ENCODE measurements at places on chromosomes 5 and 9.

GRCh38 chr5:147055089-147055826 is 176.7 kb upstream of the PPP2R2B start:
- no peak for DNase-seq

DNA sequence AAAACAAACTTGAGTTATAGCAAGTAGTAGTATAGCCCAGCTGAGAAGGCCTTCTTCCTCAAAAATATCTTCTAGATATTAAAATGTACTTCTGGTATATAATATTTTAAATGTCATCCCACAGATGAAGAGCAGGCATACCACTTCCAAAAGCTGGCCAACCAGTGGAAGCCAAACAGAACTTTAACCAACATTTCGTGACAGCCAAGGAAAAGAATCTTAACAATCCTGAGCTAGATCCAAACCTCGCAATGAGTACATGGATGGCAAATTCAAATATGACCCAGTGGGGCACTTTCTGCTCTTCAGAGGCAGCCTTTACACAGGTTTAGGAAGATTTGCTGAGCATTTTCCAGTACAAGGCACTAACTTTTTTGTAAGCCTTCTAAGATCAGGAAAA is 91.8 kb upstream of the ACO1 start:
- no peak for DNase-seq

GRCh38 chr9:36046923-36047322 is 10.2 kb downstream of the RECK start:
- no peak for DNase-seq

DNA sequence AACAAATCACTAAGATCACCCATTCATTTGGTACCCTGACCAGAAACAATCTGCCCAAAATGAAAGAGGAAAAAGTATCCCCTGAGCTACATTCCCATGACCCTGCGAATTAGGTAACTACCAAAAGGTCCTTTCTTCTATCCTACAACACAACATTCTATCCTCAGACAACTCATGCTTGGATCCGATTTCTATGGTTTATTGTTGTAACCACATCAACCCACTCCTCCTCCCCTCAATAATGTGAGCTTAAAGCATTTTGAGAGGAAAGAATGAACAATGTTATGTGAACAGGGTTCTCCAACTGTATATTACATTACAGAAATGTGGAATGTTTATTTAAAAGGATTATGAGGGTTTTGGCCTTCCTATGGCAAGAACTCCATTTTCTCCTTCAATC is 4.0 kb downstream of the SLC35D2 start:
- DNase-seq, result no peak

GRCh38 chr9:87180841-87181240 is 233.5 kb upstream of the GAS1 start:
- DNase-seq, result no peak

- DNase-seq, result no peak
Observed at GRCh38 chr5:23445573-23445972, 61.8 kb upstream of the PRDM9 start.

- no peak for DNase-seq
Observed at GRCh38 chr5:172356047-172356446, 72.5 kb upstream of the UBTD2 start.

GRCh38 chr9:27384262-27385014 is 87.5 kb upstream of the EQTN start:
- DNase-seq, result no peak

- DNase-seq, result no peak
Observed at GRCh38 chr5:14183187-14183939, 40.2 kb downstream of the TRIO start.

DNA sequence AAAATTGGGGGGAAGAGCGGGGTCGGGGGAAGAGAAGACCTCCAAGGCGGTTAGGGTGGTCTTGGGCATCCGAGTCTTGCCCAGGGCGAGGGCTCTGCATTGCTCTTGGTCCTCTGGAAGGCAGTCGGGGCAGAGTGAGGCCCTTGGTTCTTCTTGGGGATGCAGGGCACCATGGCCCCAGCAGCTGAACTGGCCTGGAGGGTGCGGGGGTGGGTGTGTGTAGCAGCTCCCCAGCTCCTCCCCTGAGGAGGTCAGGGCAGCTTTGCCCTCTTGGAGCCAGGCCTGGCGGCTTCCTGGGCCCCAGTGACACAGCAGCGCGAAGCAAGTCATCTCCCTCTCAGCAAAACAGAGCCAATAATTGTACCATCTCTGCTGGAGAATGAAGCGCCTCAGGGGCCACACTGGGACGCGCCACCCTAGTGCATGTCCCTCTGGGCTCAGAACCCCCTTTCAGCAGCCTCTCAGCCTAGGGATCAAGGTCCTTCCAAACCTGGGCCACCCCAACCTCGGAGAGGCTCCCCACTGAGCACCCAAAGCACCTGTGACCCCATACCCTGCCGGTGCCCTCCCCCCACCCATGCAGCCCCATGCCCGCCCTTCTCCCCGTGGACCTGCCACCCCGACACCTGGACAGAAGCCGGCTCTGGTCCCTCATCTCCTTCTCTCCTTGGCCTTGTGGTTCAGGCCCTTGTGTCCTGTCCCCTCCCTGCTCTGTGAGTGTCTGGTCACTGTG is 10.4 kb upstream of the RXRA start:
- no peak for DNase-seq

DNA sequence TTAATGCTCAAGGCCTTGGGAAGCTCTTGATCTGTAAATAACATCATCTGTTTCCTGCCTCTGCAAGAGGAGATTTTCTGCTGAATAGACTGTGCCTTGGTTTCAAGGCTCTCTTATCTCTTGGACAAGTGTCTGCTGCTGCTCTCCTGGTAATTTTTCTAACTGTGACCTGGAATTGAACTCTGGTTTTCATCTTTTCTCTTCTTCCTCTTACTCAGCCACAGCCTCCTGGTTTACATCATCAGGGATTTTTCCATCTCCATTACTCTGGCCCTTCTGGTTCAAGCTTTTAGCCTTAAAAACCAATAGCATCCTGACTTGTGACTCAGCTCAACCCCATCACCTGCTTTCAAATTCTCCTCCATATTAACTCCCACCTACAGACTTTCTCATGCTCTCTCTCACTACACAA is 49.6 kb upstream of the ITGA1 start:
- DNase-seq, result no peak

DNA sequence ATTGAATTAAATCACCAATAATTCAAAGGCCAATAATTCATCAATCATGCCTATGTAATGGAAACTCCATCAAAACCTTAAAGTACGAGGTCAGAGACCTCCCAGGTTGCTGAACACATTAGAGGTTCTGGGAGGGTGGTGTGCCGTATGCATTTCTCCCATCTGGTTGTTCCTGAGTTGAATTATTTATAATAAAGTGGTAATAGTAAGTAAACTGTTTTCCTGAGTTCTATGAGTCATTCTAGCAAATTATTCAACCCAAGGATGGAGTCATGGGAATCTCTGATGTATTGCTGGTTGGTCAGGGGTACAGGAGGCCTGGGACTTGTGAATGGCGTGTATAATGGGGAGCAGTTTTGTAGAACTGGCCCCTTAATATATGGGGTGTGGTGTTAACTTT is 191.7 kb downstream of the CARTPT start:
- no peak for DNase-seq

GRCh38 chr9:35795695-35796094 is 4.3 kb downstream of the NPR2 start:
- no peak for DNase-seq

DNA sequence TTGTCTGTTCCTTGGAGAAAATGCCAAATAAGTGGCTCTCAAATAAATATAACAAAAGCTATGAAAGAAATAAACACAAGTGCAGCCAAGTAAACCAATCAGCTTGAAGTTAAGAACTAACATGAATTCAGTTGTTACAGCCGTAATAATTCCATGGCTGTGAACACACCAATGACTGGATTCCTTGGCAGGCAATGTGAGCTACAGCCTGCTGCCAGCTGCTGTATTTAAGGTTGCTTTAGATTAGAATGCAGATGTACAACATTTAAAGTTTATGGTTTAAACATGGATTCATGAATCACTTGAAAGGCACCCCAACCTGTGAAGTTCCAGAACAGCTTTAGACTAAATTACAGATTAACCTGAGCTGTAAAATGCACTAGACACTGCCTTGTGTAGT is 626.4 kb upstream of the SEMA6A start:
- no peak for DNase-seq

DNA sequence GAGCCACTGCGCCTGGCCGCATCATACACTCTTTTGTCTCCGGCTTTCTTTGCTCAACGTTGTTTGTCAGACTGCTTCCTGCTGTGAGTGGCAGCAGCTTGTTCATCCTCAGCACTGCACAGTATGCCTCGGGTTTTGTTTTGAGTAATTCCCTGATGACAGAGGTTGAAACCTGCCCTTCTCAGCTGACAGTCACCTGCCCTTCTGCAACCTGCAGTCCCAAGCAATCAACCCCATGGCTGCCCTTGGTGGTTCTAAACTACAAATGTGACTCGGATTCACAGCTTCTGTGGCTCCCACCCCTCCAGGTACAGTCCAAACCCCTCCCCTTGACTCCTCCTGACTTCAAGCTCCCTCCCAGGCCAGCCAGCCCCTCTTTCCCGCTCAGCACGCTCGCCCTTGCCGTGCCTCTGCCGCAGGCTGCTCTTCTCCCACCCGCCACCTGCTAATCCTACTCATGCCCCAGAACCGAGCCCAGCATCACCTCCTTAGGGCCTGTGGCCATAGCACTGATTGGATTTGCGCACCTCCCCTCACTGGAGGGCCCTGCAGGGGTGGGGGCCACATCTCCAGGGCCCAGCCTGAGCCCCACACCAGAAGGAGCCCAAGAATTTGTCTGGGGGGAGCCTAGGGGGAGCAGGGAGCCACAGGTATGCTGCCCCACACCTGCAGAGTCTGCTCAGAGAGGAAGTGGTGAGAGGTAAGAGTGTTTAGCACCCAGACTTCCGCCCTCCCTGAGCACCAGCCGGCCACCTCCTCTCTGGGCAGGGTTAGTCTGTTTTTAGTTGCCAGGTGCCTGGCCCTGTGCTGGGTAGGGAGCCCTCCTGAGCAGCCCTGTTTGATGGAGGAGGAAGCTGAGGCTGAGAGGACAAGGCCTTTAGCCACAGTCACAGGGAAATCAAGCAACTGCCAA is 10.1 kb downstream of the EEIG1 start:
- no peak for DNase-seq

GRCh38 chr5:18197734-18198133 is 563.5 kb downstream of the TAF11L14 start:
- DNase-seq, result no peak

GRCh38 chr5:4561403-4561802 is 578.7 kb upstream of the ADAMTS16 start:
- DNase-seq, result no peak

DNA sequence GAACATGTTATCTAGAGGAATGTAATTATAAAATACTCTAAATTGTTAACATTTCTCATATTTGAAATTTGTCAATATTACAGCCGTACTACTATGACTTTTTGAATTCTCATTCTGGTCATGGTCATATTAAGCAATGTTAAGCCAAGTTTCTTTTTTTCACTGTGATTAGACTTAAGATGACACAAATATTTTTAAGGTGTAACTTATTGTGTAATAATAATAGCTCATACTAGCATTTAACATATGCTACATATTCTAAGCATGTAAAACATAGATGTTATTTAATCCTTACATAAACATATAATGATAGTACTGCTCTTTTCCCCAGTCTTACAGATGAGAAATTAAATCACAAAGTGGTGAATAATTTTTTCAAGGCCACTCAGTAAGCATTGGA is 35.9 kb upstream of the LRRC70 start:
- no peak for DNase-seq

GRCh38 chr5:147061431-147061830 is 173.4 kb upstream of the STK32A start:
- DNase-seq, result no peak

DNA sequence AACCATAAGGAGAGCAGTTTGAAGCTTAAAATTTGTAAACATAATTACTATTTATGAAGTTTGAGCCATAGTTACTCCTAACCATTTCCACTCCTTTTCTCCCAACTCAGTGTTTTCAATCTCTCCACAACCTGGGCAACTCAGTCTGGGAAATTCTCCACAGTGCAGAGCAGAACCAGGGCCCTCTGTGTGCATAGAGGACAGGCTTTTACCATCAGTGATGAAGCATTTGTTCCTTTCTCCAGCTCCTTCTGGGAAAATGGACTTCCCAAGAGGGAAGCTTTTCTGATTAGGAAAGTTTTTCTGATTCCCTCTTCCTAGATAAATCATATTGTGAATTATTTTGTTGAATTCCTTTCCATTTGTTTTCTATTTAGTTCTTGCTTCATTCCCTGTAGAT is 132.3 kb upstream of the MPDZ start:
- no peak for DNase-seq

- DNase-seq, result no peak
Observed at GRCh38 chr5:107485184-107485583, 185.6 kb downstream of the EFNA5 start.

DNA sequence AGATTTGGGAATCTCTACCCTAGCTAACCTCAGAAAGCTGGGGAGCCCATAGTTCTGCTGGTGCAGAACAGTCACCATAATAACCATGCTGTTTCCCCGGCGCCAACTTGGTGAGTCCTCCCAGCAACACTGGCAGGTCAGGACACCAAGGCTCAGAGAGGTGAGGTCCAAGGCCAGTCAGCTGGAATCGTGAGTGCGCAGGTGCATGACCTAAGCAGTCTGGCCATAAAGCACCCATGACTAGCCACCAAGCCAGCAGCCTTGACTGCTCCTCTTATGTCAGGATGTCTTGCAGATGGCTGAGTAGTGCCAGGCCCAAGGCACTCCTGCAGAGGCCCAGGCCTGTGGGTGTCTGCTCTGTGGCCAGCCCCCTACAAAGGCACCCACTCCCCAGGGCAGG is 2.6 kb downstream of the RNF44 start:
- DNase-seq, result no peak

- DNase-seq, result no peak
Observed at GRCh38 chr5:18652404-18653215, 1018.4 kb downstream of the TAF11L14 start.

DNA sequence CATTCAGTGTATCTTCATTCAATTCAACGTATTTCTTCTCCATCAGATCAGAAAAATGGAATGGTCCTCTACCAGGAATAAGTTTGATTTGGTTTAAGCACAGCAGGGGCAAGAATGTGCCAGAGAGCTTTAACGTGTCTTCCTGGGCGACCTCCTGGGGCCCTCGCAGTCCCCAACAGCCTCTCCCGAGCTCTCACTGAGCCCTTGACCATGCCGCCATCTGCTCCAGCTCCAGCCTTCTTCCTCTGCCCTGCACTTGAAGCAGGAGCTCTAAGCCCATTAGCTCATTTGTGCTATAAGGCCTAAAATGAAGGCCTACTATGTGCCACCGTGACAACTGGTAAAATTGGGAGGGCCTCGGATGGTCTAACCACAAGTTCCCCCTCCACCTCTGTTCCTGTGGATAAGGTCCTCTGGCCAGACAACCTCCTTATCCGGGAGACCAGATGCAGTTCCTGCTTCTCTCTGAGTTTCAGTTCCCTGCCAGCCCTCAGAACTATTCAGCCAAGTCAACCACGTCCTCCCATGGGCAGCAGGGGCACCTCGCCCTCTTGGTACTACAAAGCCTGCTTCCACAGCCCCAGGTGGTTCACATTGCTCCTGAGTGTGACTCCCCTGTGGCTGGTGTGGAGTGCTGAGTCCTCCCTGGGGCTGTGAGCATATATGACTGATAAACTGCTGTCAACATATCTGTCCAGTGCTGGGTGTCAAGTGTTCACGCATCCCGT is 35.8 kb downstream of the C5orf15 start:
- no peak for DNase-seq

All from urothelium cell line (cell line).